Hematopoietic multipotent progenitor cell treated with erythropoietin and hydrocortisone succinate and interleukin-3 and kit ligand, for 15 days (in vitro differentiated cells): ENCODE measurements at places on chromosomes 6 and 20.

DNA sequence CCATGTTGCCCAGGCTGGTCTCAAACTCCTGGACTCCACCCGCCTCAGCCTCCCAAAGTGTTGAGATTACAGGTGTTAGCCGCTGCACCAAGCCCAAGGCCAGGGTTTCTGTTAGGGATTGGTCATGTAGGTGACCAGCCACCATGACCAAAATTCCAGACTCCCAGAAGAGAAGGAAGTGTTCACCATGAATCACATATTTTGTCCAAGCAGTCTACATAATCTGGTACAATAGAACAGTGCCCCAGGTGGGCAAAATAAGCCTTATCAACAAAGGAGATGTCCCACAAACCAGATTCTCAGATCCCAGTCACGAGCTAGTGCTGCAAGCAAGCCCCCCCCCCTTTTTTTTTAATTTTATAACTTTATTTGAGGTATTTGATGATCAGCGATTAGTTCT is 20.0 kb downstream of the ZNF341 start:
- DNase-seq = no peak

DNA sequence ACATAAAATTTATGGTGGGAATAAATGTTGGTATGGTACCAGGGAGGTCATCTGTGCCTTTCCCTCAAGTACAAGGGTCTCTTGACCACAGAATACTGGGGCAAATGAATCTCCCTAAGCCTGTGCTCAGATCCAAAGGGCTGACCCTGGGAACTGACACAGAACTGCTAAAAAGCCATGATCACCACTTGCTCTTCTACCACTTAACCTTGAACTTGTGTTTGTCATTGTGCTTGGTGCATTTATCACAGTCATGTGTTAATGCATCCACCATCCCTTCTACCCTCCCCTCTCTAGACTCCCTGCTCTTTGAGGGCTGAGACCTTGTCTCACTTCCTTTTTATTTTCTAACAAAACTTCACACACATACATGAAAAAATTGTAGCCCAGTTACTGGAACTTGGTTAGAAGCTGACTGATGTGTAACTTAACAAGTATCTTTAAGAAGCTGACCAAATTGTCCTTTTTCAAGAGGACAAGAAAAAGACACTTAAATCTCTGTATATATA is 46.1 kb upstream of the PBOV1 start:
- DNase-seq = no peak

DNA sequence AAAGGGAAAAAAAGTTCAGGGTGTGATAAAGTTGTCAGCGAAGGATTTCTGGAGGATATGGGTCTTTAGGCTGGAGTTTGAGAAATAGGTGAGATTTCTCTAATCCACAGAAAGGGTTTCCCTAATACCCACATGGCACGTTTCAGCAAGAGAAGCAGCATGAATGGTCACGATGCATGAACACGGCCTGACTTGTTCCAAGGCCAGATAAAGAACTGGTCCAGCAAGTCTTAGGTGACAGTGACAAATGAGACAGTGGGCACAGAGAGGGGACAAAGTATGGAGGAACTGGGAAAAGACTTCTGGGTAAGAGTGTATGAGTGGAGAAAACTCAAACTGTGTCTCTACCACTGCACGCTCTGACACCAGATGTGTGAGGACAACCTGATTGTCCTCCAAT is 262.0 kb upstream of the FOXQ1 start:
- DNase-seq = no peak

DNA sequence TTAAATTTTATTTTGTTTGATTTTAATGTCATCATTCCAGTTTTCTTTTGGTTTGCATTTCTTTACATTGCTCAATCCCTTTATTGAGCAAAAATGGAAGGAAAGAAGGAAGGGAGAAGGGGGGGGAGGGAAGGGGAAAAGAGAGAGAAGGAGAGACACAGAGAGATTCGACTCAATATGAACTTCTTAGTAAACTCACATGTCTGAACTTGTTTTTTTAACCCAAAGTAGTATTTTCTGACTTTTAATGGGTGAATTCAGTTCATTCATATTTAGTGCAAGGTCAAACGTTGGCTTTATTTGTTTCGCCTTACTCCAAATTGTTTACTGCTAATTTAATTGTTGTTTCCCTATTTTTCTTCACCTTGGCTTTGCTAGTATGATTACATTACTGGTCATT is 278.6 kb downstream of the COL12A1 start:
- DNase-seq = no peak
